ENCODE measurements at places on chromosomes 7 and 10.

DNA sequence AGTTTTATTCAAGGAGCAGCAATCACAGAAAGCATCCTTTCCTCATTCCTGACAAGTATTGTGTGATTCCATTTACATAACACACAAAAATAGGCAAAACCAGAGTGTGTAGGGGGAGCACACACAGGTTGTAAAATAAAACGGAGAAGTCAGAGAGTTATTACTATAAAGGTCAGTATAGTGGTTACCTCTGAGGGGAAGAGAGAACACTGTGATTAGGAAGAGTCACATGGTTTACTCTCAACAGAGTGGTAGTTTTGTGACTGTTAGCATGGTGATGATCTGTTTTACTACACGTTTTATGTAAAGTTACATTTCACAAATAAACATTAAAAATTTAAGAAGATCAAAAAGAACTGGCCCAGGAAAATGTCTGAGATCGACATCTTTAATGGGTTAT, 74.6 kb downstream of the VPS41 start:
- no peak for DNase-seq

- DNase-seq = peak; percentile 18
Observed at GRCh38 chr7:128697302-128697905, 25.3 kb downstream of the GARIN1A start.

DNA sequence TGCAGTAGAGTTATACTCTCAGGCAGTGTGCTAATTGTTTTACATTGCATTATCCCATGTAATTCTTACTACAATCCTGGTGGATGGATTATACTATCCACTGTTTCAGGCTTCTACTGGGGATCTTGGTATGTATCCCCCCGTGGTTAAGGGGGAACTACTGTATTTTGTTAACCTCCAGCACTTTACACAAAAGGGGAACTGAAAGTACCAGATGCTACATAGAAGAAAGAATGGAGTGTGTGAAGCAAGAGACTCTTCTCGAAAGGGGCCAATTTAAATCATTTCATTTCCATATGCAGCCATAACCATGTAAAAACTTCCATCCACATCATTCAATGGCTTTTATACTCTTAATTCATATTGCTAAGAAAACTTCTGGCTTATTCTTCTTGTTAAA, 69.4 kb downstream of the C1GALT1 start:
- DNase-seq = no peak

GRCh38 chr7:72805526-72806494, 22.2 kb downstream of the TYW1B start:
- DNase-seq = no peak

DNA sequence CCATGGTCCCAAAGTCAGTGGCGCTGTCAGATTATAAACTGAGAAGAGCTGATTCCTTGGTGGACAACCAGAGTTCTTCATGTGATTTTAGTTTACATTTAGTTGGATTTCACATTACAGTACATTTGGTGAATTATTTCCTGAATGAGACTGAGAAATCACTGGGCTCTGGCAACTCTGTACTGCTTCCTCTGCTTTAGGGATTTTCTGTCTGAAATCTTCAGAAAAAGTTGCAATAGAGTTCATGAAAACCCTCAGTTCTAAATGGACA, 242.6 kb downstream of the BICC1 start:
- no peak for DNase-seq

DNA sequence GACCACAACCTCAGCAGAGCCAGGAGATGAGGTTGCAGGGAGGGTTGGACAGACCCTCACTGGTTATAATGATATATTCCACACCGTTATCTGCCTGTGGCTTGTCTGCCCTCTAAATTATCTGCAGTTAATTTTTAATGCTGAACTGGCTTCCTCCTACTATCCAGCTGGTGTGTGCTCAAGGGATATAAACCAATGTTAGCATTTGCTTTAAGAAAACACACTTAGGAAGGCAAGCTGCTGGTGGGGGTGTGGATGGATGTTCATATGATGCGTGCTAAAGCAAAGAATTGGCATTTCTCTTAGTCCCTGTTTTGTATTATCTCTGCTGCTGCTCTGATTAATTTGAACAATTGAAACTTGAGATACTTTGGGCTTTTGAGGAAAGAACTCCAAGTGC, 132.2 kb upstream of the NPVF start:
- DNase-seq = no peak

GRCh38 chr10:132510174-132510611, 27.4 kb upstream of the INPP5A start:
- no peak for DNase-seq

DNA sequence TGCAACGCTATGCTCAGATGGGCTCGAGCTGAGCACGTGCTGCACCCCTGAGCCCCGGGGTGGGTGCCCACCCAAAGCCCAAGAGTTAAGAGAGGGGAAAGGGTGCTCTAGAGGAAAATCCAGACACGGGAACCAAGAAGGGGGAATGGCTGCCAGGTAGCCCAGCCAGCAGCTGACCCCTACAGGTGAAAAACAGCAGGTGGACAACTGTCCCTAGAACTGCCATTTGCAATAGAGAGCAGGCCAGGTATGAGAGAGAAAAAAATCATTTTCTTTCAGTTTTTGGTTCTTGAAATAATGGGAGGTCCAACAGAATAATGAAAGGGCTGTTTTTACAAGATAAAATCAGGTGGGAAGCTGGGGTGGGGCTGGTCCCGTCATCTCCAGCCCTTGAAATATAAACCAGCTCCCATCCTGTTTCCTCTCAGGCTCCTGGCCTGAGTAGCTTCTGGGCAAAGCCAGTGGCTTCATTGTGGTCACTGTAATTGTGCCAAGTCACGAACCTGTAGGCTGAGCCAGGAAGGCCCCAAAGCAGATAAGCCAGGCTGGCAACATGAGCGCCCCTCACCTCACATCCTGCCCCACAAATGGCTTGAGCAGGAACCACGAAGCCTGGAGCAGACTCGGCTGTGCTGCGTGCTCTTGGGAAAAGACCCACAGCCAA, 257.8 kb downstream of the SNX10 start:
- DNase-seq = no peak

GRCh38 chr7:81534996-81535395, 234.9 kb downstream of the HGF start:
- DNase-seq = no peak

GRCh38 chr10:59562126-59562525, 147.5 kb downstream of the SLC16A9 start:
- DNase-seq = no peak

DNA sequence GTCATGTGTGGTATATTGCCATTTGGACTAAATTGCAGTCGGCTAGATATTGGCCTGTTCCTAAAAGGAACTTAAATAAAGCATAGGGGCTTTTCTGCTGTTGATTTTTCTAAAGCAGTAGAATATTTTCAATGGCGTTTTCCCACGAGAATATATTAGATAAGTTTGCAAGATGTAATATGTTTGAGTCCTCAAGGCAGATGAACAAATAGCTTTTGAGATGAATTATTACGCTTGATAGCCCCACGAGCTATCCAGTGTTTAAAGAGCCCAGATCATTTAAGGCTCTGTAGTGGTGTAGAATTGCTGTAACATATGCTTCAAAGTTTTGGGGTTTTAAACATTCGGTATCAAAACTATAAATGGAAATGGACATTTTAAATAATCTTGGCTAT, 2.9 kb downstream of the CELF2 start:
- no peak for DNase-seq

GRCh38 chr10:88385601-88386203, 197.4 kb downstream of the RNLS start:
- DNase-seq = no peak

GRCh38 chr7:133702078-133702477, 425.1 kb upstream of the LRGUK start:
- no peak for DNase-seq

GRCh38 chr10:75107756-75108683, 3.4 kb upstream of the SAMD8 start:
- DNase-seq = no peak

GRCh38 chr10:88670497-88670896, 6.3 kb downstream of the LIPF start:
- DNase-seq = no peak

DNA sequence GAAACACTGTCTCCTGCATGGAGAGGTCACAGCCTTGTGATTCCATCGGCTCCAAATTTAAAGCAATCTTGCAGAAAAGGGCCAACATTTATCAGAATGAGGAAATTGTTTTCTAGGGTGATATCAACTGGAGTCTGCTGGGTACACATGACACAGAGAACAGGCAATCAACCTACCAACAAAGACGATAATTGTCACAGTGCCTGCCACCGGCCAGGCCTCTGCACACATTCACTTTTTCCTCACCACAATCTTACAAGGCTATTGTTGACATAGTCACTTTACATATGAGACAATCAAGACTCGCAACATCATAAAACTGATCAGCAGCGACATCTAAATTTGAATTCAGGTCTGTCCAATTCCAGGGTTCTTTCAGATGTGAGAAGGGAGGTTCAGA, 189.4 kb downstream of the KCNMA1 start:
- no peak for DNase-seq

GRCh38 chr10:102965311-102965851, 47.3 kb downstream of the CNNM2 start:
- DNase-seq = no peak

DNA sequence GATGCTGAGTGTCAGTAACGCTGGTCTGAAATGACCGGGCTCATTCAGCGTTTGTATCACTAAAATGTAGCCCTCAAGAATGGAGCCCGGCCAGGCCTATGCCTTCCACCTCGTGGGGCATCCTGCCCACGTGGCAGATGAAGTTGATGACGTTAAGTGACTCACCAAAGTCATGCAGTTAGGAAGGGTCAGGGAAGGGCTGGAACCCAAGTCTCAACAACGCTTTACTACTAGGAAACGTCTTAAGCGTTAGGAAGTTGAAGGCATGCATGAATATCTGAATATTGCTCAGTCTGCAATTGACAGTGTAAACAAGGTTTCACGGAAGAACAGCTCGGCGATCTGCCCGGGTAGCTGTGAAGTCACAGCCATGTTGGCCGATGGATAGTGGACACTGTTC, 14.0 kb upstream of the UBE3C start:
- no peak for DNase-seq

- DNase-seq = no peak
Observed at GRCh38 chr7:121024611-121025010, 36.1 kb downstream of the CPED1 start.

DNA sequence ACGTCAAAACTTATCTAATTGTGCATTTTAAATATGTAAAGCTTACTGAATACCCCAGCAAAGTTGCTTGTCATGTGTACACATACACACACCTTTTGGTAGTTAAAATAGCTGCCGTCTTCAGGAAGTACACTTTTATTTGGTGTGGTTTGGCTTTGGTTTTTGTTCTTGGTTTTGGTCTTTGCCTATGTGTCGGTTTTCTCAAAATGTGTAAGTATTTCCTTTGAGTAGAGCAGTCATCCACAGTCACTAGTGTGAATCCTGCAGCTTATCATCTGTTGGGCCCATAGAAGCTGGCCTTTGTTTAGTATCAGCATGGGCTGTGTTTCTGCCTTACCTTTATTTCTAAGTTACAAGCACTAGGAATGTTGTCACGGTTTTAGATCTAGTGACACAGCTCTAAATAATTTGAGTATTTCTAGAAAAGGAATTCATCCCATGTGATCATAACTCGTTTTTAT, 35.3 kb downstream of the NET1 start:
- no peak for DNase-seq

DNA sequence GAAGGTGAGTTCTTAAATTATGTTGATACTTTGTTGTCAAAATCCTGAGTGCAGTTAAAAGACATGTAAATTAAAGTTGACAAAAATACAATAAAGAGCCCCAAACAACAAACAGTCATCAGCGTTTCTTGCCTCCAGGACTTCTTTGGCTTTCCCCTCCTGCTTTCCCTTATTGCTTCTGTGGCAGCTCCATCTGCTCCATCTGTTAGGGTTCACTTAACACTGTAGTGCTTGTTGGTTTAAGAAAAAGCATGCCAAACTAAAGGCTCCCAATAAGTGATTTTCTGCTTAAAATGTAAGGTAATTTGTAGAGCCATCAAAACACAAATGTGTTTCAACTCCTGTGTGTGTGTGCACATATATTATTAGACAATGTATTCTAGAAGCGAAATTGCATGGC, 254.3 kb upstream of the GNAI1 start:
- DNase-seq = peak; percentile 5

- DNase-seq = no peak
Observed at GRCh38 chr7:43703573-43703972, 25.8 kb downstream of the COA1 start.

DNA sequence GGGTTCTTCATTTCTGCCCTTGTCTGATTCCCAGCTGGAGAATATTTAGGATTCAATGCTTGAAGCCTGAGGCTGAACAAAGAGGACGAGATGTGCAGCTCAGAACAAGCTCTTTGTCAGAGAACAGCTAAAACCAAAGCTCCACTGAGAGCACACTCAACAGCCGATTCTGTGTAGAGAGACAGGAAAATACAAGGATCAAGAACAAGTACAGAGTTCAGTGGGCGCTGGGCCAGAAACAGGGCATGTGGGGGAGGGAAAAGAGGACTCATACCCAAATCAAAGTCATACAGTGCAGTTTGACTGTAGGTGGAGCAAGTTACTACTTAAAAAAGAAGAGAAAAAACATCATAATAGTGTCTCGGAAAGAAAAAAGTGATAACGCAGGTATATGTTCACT, at the start of gene AGMO:
Gene AGMO (minus strand): TSS at position 181 of the 400 bp plus-strand sequence.
- no peak for DNase-seq

DNA sequence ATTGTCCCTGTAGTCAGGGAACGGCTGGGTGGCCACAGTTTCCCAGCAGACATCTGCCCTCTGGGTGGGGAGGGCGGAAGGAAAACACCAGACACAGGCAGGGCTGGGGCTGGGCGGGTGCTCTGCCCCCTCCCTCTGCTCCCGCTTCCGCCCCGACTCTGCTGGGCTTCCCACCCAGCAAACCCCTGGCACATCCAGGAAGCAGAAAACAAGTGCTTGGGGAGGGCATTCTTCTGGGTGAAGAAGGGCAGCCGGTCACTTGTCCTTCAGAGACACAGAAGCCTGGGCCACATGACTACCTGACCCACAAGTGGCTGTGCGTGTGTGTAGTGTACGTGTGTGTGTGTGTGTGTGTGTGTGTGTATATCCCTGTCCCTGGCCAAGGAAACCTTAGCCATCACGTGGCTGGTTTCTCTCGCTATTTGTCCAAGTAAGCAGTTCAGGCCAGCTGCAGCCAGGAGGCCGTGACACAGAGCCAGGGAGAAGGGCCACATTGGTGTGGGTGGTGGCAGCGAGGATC, 77.9 kb downstream of the ZMIZ1 start:
- no peak for DNase-seq

GRCh38 chr7:80284855-80285254, 150.2 kb downstream of the GNAI1 start:
- DNase-seq = no peak

DNA sequence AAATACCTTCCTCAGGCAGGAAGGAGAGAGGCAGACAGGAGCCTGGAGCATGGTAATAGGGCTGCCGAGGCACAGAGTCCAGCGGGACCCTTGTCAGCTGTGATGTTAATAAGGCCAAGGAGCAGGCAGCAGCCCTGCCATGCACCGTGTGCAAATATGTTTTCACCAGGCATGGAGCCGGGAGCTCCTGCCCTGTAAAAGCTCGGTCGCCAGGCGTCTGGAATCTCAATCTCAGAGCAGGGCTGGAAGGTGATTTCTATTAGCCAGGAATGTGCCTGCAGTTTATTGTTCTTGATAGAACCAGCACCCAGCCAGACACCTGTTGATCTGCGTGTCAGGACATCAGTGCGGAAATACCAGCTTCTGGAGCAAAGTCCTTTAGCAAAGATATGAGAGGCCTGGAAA, 469.8 kb downstream of the GLRX3 start:
- DNase-seq = no peak

Measured in right lung (tissue), 10 donors.